ENCODE measurements at places on chromosomes 11 and 22.

DNA sequence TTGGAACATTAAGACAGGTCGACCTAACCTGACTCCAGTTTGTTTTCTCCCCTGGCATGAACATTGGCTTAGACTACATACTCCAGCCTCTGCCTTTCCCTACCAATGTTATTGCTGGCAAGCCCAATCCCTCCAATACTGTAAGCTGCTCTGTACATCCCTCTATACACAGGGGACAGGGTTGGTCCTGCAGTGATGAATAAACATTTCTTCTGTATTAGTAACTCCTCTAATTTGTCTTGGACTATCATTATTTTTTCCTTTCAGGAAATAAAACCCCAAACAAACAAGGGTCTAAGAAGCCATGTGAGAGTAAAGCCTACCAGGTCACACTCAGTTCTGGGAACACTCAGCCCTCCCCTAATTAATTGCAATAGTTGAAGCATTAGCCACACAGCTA is 35.1 kb upstream of the FJX1 start:
- no peak for DNase-seq

DNA sequence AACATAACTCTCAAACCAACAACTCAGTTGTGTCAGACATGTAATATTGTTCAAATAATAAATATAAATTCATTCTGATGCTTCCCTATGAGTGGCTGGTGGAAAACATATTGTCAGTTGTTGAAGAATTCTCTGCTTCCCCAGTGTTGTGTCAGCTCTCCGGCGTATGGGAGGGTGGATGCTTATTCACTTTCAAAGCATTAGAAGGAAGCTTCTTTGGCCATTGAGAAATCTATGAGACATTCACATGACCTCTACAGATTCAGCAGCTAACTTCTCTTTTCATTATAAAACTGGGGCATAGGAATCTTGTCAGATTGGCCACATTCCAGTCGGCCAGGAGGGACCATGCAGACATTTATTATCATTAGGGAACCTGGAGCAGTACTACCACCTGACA is 2.9 kb downstream of the OR51V1 start:
- DNase-seq = no peak

GRCh38 chr11:132743601-132744000 is 788.7 kb downstream of the OPCML start:
- no peak for DNase-seq

DNA sequence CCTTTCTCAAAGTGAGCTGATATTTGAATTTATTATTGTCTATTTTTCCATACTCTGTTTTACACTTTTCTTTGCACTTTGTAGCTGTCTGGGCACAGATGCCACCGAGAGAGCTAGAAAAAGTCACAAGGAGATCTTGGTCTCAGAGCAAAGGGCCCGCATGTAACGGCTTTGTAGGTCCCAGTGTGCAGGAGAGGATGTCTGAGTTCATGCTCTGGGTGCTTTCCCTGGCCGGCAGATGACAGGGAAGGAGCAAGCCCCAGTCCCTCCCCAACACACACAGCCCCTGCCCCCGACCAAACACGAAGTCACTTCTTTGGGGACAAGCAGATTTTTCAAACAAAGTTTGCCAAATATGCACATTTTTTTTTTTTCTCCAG is 55.8 kb downstream of the SMIM38 start:
- no peak for DNase-seq

- no peak for DNase-seq
Measured at GRCh38 chr11:110301577-110301976, 5.2 kb upstream of the RDX start.

GRCh38 chr11:2655016-2655719 is 44.6 kb downstream of the KCNQ1OT1 start:
- DNase-seq = no peak

DNA sequence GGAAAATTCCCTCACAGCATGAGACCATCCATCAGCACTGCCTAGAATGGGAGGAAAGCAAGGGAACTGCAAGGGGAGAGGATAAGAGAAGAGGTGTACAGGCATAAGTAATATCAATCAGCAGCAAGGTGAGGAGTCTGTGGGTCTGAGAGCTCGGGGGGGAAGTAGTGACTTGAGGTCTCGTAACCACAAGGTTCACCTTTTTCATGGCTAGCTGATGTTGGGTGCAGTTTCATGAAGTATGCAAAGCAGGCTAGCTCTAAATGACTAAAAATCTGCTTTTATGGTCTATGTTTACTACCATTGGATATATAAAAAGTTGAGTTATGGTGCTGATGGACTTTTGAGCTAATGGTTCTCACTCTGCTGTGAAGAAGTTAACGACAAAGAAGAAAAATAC is 35.8 kb downstream of the OR4C6 start:
- DNase-seq = no peak

DNA sequence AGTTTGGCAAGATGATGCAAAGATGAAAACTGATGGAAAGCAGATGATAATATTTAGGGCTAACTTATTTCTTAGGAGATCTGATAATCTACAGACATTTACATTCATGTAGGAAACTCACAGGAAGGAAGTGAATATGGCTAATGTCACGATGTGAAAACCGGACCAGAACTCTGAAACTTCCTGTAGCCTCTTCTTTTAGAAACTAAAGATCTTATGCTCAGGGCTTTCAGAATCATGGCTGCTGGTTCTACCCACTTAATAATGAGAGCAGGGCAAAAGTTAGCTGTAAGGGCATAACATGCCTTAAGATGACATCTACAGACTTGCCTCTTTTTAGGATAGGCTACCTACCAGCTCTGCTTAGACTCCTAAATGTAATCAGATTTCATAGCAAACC is 15.2 kb downstream of the CPSF7 start:
- no peak for DNase-seq
